Activated CD8-positive, alpha-beta T cell treated with anti-CD3 and anti-CD28 coated beads for 36 hours (primary cell): ENCODE measurements at places on chromosomes 16 and 17. TPM values are rescaled to one million over a fixed set of nuclear protein-coding genes. Genes with fewer than 3 reads are reported as not detected.

Gene CRISPLD2
- 0.16 TPM for total RNA-seq

Gene VTN
- 0.11 TPM for total RNA-seq

Gene NR1D1
- total RNA-seq: 6.5 TPM

GRCh38 chr16:88691924-88692560, 5.7 kb upstream of the SNAI3 start:
- no peaks in the 10 kb centered on the region for H3K27me3 ChIP-seq
- H3K27ac ChIP-seq: peak overlapping the region; percentile 66
- no peak overlapping the region for H3K4me3 ChIP-seq
- no peaks in the 10 kb centered on the region for H3K36me3 ChIP-seq
- peak; percentile 47 for DNase-seq

DNA sequence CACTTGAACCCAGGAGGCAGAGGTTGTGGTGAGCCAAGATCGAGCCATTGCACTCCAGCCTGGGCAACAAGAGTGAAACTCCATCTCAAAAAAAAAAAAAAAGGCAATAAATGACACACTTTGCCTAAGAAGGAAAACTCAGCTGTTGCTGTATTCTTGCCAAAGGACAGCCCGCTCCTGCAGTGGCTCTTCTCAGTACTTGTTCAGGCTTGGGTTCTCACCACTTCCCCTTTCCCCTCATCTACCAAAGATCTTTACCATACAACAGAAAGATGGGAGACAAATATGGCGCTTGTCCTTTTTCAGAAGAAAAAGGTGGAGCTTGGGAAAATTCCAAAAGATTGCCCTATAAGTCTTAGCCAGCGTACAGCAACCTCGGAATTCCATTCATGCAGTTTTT, 58.5 kb downstream of the MYH13 start:
- H3K27ac ChIP-seq: no peak overlapping the region
- no peak for DNase-seq
- no peaks in the 10 kb centered on the region for H3K36me3 ChIP-seq
- H3K27me3 ChIP-seq: peaks cover 11% of the 10 kb centered on the region
- H3K4me3 ChIP-seq: no peak overlapping the region

DNA sequence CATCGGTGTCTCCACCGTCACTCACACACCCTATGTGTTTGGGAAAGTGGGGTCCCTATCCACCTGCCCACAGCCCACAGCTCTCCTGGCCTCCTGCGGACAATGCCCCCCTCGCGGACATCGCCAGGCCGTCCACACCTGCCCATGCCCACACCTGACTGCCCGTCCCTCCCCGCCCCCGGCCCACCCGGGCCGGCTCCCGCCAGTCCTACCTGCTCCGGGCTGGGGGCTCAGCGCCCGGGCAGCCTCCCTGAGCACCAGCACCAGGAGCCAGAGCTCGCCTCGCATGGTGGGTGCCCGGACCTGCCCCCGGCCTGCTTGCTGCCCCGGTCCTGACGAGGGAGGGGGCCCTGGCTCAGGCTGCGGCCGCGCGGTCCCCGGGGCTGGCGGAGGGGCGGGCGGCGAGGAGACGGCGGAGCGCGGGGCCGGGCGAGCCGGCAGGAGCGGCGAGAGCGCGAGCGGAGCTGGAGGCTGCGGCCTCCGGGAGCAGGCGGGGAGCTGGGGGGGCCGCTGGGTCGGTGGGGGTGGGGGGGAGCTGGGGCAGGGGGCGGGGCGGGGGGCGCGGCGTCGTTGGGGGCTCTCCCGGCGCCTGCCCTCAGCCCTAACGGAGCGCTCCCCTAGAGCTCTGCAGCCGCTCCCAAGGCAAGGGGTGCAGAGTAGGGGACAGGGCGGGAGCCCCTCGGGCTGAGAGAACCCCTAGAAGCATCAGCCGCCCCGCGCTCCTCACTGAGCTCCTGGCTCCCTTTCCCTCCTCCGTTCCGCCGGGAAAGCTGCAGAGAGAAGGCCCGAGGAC, at the start of gene PLXDC1:
Gene PLXDC1 (minus strand): TSS at position 488 of the 793 bp plus-strand sequence. CDS start 200 bp downstream, at position 288.
- H3K27me3 ChIP-seq: peaks cover 2% of the 10 kb centered on the region
- H3K4me1 ChIP-seq: peaks cover 38% of the 10 kb centered on the region
- H3K36me3 ChIP-seq: peaks cover 2% of the 10 kb centered on the region
- peak within 1 kb of the TSS; percentile 89 for H3K27ac ChIP-seq
